ENCODE measurements at places on chromosomes 5 and 9.

DNA sequence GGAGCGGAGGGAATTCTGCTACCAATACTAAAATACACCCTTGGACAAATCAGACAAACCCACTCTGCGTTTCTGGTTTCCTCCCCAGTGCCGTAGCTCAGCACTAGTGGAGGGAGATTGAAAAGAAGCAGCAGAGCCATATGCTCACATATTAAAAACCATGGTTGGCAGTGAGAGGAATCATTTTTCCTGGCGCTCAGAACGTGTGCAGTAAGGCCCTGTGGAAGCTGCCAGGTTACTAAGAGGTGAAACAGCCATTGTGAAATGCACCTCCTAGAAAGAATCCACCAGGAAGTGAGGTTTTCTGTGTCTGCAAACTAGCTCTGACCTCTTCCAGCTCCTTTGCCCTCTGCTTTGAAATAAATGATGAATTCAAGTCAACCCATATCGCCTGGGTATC is 177.2 kb downstream of the ERCC6L2 start:
- H3K36me3 ChIP-seq, result no peaks in the 10 kb centered on the region
- H3K4me1 ChIP-seq, result peaks cover 30% of the 10 kb centered on the region
- no peak overlapping the region for H3K4me3 ChIP-seq
- H3K27ac ChIP-seq, result no peak overlapping the region
- no peak for DNase-seq

GRCh38 chr5:20369518-20369885 is 381.5 kb upstream of the CDH18 start:
- no peak for DNase-seq
- no peak overlapping the region for H3K27ac ChIP-seq
- H3K27me3 ChIP-seq, result no peaks in the 10 kb centered on the region
- H3K4me1 ChIP-seq, result no peaks in the 10 kb centered on the region

GRCh38 chr9:134741846-134742245 is 100.2 kb downstream of the COL5A1 start:
- H3K27me3 ChIP-seq, result no peaks in the 10 kb centered on the region
- no peak overlapping the region for H3K4me3 ChIP-seq
- H3K27ac ChIP-seq, result no peak overlapping the region
- no peak for DNase-seq

DNA sequence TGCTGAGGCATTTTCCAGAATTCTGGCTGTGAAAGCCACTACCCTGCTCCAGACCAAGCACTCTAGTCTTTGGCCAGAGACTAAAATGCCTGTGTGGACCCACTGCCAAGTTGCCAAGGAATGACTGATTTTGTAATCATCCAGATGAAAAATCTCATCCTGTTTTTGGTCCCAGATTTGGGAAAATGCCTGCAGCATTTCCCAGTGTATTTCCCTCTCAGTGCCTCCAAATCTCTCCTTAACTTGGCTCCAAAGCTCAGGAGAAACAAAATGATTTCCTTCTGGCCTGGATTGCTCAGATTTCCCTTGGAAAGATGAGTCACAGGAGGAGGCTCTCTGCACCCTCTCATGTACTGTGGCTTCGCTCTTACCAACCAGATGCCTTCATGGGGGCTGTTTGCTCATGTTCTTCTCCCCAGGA is 335.2 kb upstream of the TARS1 start:
- H3K4me3 ChIP-seq, result no peak overlapping the region
- H3K27ac ChIP-seq, result no peak overlapping the region
- DNase-seq, result no peak
- no peaks in the 10 kb centered on the region for H3K36me3 ChIP-seq
- no peaks in the 10 kb centered on the region for H3K27me3 ChIP-seq
- no peaks in the 10 kb centered on the region for H3K4me1 ChIP-seq

GRCh38 chr9:123434619-123435240 is 78.7 kb downstream of the CRB2 start:
- H3K27me3 ChIP-seq, result no peaks in the 10 kb centered on the region
- no peak for DNase-seq
- no peaks in the 10 kb centered on the region for H3K36me3 ChIP-seq
- H3K27ac ChIP-seq, result no peak overlapping the region
- no peak overlapping the region for H3K4me3 ChIP-seq
- H3K4me1 ChIP-seq, result no peaks in the 10 kb centered on the region

DNA sequence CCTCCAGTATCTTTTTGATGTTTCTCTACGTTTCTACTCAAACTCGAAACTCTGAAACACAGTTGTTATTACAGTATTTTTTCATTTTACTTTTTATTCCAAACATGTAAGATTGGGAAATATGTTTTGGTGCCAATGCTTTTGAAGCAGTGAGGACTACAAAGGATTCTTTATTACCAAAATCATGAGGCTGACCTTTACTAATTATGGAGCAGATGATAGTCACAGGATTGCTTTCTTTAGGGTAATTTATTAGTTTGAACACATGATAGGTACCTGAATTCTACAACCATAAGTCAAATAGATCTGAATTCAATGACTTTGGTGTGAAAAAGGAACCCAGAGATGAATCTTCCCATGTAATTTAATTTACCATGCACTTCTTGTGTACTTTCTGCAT is 2015.1 kb upstream of the C9orf72 start:
- H3K36me3 ChIP-seq, result no peaks in the 10 kb centered on the region
- H3K27me3 ChIP-seq, result no peaks in the 10 kb centered on the region
- H3K27ac ChIP-seq, result no peak overlapping the region
- H3K4me1 ChIP-seq, result no peaks in the 10 kb centered on the region

GRCh38 chr5:6899221-6899620 is 186.0 kb downstream of the TENT4A start:
- H3K27ac ChIP-seq, result peak overlapping the region; percentile 2
- peak; percentile 90 for DNase-seq
- H3K4me3 ChIP-seq, result no peak overlapping the region
- no peaks in the 10 kb centered on the region for H3K27me3 ChIP-seq
- no peaks in the 10 kb centered on the region for H3K4me1 ChIP-seq
- H3K36me3 ChIP-seq, result no peaks in the 10 kb centered on the region

GRCh38 chr5:34811706-34812105 is 27.3 kb upstream of the TTC23L start:
- H3K4me1 ChIP-seq, result no peaks in the 10 kb centered on the region
- no peaks in the 10 kb centered on the region for H3K27me3 ChIP-seq
- DNase-seq, result no peak
- H3K27ac ChIP-seq, result no peak overlapping the region

DNA sequence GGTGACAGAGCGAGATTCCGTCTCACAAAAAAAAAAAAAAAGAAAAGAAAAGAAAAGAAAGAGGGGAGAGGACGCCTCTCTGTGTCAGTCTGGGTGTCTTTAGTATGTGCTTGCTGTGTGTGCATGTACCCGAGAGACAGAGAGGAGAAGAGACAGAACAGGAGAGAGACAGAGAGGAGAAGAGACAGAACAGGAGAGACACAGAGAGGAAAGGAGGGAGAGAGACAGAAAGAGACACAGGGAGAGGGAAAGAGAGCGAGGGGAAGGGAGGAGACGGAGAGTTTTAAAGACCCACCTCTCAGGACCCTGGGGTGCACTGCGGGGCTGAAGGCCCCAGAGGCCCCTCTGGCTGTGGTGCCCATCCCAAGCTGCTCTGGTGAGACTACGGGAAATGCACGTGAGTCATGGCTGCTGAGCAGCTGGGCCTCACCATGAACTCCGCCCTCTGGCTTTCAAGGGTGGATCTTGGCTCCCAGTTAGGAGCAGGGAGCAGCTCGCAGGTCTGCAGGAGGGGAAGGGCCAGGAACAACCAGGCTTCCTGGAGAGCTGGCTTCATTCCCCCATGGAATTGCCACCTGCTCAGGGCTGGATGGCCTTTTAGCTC is 7.9 kb downstream of the SLC6A3 start:
- no peaks in the 10 kb centered on the region for H3K4me1 ChIP-seq
- no peak for DNase-seq

GRCh38 chr5:33526755-33527154 is 86.0 kb downstream of the TARS1 start:
- no peaks in the 10 kb centered on the region for H3K27me3 ChIP-seq
- H3K4me3 ChIP-seq, result no peak overlapping the region
- H3K36me3 ChIP-seq, result no peaks in the 10 kb centered on the region
- no peak for DNase-seq
- H3K27ac ChIP-seq, result no peak overlapping the region

GRCh38 chr5:72238712-72239445 is 81.2 kb downstream of the MRPS27 start:
- no peaks in the 10 kb centered on the region for H3K4me1 ChIP-seq
- DNase-seq, result no peak
- no peak overlapping the region for H3K27ac ChIP-seq
- H3K36me3 ChIP-seq, result no peaks in the 10 kb centered on the region
- H3K27me3 ChIP-seq, result no peaks in the 10 kb centered on the region
- no peak overlapping the region for H3K4me3 ChIP-seq

DNA sequence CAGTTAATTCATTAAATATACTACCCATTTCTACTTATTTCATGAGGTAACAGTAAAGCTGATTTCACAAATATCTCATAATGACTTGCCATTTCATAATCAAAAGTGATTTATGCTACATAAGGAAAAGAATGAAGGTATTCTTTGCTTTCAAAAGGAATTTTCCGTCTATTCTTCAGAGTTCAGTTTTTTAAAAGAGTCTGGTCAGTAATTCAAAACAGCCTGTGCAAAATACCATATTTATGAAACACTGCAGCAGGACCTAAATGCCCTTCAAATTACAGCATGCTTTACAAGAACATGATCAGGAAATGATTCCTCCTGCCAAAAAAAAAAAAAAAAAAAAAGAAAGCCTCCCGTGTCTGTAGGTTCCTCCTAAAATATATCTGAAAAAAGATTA is 154.7 kb downstream of the KIAA0825 start:
- no peaks in the 10 kb centered on the region for H3K27me3 ChIP-seq
- DNase-seq, result no peak
- H3K27ac ChIP-seq, result no peak overlapping the region
- no peak overlapping the region for H3K4me3 ChIP-seq
- H3K4me1 ChIP-seq, result no peaks in the 10 kb centered on the region

GRCh38 chr5:10987925-10988504 is 227.0 kb upstream of the DAP start:
- H3K27me3 ChIP-seq, result no peaks in the 10 kb centered on the region
- no peak overlapping the region for H3K4me3 ChIP-seq
- no peak overlapping the region for H3K27ac ChIP-seq
- peak; percentile 82 for DNase-seq

DNA sequence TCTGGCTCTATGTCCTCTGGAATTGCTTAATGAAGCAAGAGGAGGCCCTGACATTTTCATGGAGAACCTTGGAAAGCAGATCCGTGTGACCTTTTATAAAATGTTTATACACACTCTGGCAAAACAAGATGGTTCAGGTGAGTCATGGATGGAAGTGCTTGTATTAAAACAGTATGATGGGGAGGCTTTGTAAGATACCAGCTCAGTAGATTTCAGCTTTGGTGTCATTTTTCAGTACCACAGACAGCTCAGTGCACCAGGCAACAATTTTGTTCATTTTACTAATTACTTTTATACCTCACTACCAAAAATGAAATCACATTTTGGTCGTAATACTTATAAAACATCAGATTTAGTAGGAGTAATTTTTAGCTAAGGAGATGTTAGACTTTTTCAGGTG is 5.2 kb downstream of the KCNN2 start:
- no peak overlapping the region for H3K4me3 ChIP-seq
- no peak overlapping the region for H3K27ac ChIP-seq
- no peaks in the 10 kb centered on the region for H3K36me3 ChIP-seq
- H3K4me1 ChIP-seq, result peaks cover 3% of the 10 kb centered on the region
- DNase-seq, result no peak

DNA sequence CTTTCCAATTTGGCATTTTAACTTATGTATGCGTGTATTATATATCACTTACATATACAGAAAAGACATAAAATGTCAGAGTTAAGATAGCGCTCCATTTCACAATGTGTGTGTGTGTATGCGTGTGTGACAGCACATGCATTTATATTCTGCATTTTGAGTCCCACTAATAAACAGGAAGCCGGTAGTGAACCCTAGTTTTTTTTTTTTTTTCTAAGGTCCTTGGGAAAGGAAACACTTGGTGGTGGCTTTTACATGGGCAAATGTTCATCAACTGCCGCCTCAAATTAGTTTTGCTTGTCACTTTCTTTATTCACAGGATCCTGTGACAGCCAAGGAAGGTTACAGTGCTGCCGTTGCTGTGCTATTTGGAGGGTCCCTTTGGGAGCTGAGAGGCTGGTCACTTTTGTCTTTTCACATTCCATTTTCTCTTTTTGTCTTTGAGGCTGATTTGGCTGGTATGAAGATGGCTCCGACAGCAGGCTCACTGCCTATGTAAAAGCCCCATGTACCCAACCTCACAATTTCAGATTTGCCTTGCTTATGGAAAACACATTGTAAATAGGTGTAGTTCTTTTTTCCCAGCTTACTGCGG is 298.9 kb downstream of the CSNK1G3 start:
- no peaks in the 10 kb centered on the region for H3K36me3 ChIP-seq
- no peaks in the 10 kb centered on the region for H3K4me1 ChIP-seq
- H3K4me3 ChIP-seq, result no peak overlapping the region
- H3K27ac ChIP-seq, result no peak overlapping the region

DNA sequence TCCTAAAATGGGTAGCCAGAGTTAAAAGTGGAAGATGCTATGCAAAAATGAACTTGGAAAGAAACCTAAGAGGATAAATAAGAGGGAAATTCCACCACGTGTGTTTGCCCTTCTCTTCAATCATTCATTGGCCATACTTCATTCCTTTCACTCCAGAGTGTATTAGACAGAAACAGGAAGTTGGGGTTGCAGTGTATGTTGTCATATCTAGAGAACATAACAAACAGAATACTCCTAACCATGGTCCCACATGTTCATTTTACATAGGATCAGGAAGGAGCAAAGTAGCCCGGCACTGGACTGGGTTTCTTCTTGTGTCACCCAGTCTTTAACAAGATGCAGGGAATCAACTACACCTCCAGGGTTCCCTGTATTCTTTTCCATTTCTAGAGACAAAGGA is 7.6 kb upstream of the GPBP1 start:
- H3K36me3 ChIP-seq, result no peaks in the 10 kb centered on the region
- no peak overlapping the region for H3K27ac ChIP-seq
- H3K4me1 ChIP-seq, result no peaks in the 10 kb centered on the region
- DNase-seq, result no peak
- H3K4me3 ChIP-seq, result no peak overlapping the region

GRCh38 chr9:110028676-110029075 is 179.3 kb downstream of the C9orf152 start:
- H3K4me3 ChIP-seq, result no peak overlapping the region
- no peak for DNase-seq
- H3K27ac ChIP-seq, result no peak overlapping the region
- H3K4me1 ChIP-seq, result peaks cover 4% of the 10 kb centered on the region
- H3K36me3 ChIP-seq, result no peaks in the 10 kb centered on the region

DNA sequence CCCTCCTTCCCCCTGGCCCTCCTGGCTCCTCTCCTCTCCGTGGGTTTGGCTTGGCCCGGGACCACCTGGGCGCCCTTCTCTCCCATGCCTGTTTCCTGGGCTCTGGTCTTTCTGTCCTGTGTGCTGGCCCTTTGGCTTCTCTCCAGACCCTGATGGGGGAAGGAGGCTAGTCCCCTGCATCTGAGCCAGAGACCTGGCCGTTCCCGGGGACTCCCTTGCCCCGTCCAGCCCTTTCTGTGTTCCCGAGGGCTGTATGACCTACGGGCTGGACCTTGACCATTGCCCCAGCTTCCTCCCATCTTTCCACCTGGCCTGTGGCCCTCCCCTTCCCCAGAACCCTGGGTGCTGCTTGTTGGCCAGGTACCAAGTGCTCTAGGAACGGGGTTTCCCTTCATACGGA is 8.4 kb downstream of the NELFB start:
- H3K27me3 ChIP-seq, result no peaks in the 10 kb centered on the region
- H3K27ac ChIP-seq, result no peak overlapping the region
- DNase-seq, result no peak
- no peaks in the 10 kb centered on the region for H3K4me1 ChIP-seq

All from testis (tissue), 5 donors.